ENCODE measurements at places on chromosomes 3 and 15.

DNA sequence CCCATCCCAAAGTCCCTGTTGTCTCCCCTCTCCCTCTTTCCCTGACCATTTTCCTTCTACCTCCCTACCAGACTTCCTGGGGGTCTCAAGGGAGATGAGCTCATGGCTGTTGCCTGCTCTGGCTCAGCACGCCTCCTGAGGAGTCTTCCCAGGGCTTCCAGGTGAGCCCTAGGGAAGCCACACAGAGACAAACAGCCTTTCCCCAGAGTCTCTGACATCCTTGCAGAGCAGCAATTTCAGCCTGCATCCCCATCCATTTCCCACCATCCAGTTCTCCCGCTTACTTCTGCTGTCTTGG lies 189.2 kb upstream of the LINGO1 start:
- no peak for DNase-seq

GRCh38 chr3:143910756-143911155 lies 60.9 kb upstream of the DIPK2A start:
- DNase-seq, result no peak

DNA sequence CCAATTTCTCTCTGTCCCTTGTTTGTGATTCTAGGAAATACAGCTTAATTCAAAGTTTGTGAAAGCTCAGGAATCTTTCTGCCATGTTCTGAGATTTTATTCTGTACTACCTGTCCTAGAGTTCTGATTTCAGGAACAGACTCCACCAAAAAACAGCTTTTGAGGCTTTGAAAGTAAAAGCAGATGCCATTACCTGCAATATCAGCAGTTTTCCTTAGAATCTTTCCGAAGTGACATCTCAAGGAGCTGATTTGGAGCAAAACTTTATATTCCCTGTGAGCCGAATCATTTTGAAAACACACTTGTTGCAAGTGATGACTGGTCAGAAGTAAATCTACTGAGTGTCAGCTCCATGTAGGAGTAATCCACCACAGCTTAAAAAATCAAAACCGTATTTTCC lies 59.3 kb upstream of the CCNL1 start:
- DNase-seq, result no peak

DNA sequence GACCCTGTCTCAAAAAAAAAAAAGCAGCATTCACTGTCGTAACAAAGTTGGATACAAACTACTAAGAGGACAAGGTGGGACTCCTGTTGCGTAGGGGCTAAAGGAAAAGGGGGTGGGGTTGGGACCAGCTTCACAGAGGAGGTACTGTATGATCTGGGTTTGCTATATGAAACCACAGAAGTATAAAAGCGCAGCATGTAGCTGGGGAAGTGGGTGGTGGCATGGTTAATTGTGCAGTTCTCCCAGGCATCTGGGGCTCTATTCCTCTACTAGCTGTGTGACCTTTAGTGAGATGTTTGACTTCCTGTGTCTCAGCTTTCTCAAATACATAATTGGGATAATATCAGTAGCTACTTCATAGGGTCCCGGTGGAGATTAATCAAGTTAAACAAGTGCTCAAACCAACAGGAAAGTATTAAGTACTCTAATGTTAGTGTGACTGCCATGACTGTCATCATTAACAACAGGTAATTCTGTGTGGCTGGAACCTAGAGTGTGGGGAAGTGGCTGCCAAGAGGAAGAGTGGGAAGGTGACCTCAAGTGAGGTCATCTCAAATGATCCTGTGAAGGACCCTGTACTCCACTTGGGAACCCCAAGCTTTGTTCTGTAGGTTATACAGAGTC lies 11.5 kb downstream of the PARP16 start:
- no peak for DNase-seq

- no peak for DNase-seq
These were observed 197.6 kb upstream of the ZPLD1 start for GRCh38 chr3:102237181-102237580.

GRCh38 chr3:98560911-98561310 lies 29.1 kb downstream of the GPR15 start:
- no peak for DNase-seq

- DNase-seq, result no peak
These were observed 7.0 kb downstream of the SLC25A36 start for GRCh38 chr3:140948460-140949249.

GRCh38 chr3:112858410-112859069 lies 11.9 kb upstream of the CD200R1L start:
- no peak for DNase-seq

GRCh38 chr3:133996251-133996661 lies 33.5 kb downstream of the SLCO2A1 start:
- DNase-seq, result no peak

DNA sequence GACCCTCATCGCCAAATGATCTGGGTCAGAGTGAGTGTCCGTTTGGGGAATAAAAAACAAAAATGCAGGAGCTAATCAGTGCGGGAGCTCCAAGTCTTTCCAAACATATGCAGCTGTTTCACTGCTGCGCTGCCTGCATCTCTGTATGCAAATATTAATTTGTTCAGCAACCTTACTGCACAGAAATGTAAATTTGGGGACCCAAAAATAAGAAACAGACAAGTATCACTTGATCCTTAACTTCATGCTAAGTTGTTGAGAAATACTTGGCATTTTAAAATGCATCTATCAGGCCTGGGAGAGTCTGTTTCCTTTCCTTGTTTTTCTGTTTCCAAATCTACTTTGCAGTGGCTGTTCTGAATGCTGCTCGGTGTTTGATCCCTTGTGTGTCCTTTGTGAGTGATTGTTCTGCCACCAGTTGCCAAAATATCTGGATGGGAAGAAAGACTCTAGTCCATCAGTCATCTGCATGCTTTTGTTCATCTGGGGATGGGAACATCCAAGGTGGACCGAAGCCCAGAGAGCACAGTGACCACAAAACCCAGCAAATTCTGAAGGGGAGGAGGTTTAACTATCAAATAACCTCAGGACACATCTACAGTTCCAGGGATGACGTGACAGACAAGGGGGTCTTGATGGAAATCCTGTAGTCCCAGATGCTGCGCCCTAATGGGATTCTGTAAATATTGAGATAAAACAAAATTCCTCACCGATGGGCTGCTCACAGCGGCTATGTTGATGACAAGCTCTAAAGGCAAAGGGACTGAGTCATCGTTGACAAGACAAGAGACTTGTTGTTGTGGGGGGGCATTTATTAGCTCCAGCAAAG lies 199.5 kb upstream of the WNT5A start:
- peak; percentile 36 for DNase-seq
